Kidney glomerular epithelial cell (primary cell): ENCODE measurements at places on chromosomes 11 and 22.
A peak's percentile ranks its signal among the peaks of the same experiment; 100 is the strongest.

DNA sequence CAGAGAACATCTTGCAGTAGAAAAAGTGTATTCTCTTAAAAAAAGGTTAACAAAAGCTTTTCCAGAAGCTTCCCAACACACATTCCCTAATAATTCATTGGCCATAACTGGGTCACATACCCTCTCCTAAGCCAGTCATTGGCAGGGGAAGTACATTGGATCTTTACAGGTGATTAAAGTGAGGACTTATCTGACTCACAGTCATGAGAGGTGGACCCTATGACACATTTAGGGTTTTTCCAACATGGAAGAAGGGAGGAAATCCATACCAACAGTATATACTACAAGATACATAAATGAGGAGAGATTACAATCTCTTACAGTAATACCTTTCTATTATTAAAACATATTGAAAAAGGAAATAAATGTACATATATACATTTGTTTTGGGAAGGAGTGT, 72.2 kb downstream of the CCDC73 start:
- no peak for DNase-seq

DNA sequence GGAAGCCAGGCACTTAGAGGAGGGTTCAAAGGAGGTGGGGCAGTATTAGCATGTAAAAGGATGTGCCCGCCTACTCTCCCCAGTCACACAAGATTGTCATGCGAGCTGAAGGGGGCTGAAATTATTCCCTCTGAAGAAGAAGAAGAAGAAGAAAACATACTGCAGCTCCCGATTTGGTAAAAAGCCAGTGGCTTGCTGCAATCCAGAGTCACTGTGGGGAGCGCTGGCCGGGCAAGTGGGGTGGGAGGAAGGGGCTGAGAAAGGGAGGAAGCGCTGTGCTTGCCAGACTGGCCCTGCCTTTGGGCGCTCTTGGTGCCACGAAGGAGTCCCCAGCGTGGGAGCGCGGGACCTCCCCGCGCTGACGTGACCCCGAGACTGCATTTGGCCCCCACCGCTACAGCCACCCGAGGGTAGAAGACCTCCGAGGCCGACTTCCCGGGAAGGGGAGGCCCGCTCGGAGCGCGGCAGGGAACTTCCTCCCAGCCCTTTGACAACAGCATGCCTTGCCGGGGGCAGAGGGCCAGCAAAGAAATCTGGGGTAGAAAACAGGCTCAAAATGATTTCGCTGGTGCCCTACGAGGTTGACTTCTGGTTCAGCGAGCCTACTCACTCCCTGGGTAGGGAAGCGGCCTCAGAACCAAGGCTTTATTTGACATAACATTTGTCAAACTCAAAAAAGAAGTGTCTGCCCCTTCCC, 906.3 kb downstream of the DLG2 start:
- no peak for DNase-seq

- no peak for DNase-seq
Observed at GRCh38 chr11:11769362-11769761, 72.4 kb upstream of the USP47 start.

DNA sequence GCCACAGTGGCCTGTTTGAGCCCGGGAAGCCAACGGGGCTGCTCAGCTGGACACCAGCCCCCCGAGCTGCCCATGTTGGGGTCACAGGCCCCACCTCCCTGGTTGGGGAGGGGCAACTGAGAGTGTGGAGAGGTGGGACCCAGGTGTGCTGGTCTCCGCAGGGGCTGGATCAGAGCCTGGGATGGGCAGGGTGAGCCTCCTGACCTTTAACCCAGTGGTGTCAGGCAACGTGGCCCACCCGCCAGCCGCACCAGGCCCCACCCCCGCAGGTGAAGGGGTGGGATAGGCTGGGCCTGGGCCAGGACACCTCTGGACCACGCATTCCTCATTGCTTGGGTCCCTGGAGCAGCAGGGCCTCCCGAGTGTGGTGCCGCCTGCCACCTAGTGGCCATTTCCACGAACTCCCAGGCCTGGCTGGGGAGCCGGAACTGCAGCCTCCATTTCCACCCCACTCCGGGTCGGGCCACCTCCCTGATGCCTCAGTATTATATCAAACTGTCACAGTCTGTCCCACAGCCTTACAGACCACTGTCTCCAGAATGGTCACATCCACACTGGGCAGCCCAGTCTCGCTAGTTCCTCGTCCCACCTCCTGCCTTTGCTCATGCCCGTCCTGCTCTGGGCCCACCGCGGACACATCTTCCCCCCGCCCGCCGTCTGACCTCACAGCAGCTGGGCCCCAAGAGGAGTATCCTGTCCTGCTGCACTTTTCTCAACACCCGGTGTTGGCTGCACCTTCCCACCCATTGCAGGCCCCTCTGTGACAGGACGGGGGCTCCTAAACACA, 13.3 kb upstream of the PPP6R3 start:
- peak; percentile 46 for DNase-seq

DNA sequence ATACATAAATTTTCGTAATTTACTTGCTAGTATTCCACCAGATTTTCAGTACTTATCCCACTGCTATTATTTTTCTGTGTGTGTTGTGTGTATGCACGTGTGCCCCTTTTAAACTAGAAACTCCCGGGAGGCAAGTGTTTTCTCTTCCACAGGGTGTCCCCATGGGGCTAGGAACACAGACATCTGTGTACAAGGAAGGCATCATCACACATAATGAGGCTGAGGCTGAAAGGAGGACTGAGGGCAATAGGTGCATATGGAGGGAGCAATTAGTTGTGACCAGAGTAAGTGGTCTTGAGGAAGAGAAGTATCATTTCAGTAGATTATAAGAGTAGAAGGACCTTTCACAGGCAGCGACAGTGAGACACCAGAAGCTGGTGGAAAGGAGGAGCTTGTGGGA, 2.1 kb upstream of the DPAGT1 start:
- no peak for DNase-seq

- no peak for DNase-seq
Observed at GRCh38 chr11:7246179-7246578, 5.5 kb upstream of the SYT9 start.

DNA sequence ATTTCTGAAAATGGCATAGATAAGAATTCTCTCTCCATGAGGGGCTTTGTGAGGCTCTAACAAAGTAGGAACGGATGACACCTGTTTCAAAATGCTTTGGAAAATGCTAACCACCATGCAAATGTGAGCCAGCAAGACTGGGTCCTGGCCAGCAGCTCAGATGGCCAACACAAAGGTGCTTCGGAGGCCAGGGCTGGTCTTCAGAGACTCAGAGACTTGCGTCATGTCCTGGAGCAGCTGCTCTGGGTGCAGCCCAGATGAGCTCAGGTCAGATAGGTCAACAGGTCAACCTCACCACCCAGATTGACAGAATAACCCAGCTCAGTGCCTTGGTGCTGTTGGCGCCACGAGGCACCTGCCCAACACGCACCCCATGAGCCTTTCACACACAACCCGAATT, 12.0 kb upstream of the TMEM121B start:
- DNase-seq = no peak

DNA sequence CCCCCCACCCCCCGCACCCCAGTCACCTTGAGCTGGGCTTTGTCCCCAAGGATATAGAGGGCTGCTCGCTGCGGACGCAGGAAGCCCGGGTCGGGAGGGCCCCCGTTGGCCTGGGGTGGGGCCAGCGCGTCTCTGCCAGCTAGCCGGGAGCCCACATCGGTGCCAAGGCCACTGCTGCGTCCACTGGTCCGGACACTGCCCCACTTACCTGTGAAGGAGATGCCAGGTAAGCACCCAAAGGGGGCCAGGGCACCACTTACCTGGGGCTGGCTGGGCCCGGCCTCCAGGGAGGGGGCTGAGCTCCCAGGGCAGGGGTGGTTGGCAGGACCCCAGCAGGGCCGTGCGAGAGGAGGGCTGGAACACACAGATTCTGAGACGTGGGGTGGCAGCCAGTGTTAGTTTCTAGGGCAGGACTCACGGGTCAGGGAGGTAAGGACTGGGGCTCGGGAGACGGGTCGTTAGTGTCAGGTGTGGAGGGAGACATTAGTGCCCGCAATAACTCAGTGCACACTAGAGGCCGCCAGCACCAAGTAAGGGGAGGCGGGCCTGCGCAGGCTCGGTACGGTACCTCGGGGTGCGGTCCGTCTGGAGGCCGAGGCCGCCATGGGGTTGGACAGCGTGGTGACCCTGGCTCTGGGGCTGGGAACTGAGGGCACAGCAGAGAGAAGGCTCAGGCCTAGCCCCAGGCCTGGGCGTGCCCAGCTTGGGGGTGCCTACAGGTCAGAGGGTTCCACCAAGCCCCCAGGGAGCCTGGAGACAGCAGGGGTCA, 18.2 kb downstream of the SBF1 start:
- no peak for DNase-seq

DNA sequence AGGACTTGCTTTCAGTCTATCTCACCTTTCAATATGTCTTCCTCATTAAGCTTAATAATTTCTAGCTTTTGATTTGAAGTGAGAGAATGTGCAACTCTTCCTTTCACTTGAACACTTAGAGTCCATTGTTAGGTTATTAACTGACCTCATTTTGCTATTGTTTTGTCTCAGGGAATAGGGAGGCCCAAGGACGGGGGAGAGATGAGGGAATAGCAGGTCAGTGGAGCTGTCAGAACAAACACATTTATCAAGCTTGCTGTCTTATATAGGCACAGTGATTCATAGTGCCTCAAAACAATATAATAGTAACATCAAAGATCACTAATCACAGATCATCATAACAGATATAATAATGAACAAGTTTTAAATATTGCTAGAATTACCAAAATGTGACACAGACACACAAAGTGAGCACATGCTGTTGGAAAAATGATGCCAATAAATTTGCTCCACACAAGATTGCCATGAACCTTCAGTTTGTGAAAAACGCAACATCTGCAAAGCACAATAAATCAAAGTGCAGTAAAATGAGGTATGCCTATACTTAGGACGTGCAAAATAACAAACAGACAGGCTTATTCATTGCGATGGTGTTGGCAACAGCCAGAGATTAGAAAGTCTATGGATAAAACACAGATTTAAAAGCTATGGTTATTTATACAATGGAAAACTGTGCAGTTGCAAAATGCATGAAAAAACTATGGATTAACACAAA, 106.3 kb upstream of the TEAD1 start:
- DNase-seq = peak; percentile 56
